Dorsolateral prefrontal cortex (tissue), 122 donors: ENCODE measurements at places on chromosomes 4 and X.

- DNase-seq = peak; percentile 16
These were observed 23.9 kb downstream of the HMX1 start for GRCh38 chr4:8847764-8848163.

GRCh38 chrX:39728852-39729598 is 368.7 kb downstream of the BCOR start:
- DNase-seq = no peak

- DNase-seq = no peak
These were observed 10.8 kb upstream of the RHOH start for GRCh38 chr4:40185830-40186664.

DNA sequence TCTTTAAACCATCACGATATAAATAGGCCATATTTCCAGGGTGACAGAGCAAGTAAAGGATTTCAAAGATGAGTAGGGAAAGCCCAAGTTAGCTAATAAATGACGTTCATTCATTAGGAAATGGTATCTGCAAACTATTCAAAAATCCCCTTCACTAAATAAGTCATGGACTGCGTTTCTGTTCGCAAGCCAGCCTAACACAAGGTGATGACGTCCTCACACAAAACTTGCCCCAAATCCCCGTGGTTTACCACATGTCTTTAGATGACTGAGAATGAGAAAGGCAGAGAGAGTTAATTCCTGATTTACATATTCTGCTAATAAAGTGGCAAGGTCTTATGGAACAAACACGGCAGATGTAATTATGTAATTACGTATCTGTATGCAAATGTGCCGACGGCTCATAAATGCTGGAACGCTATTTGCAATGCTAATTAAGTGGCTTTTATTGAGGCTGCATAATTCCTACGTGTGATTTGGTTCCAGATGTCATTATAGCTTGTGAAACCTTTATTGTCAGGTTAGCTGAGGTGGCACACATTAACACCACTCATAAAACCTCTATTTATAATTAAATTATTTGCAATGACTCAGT is 437.7 kb upstream of the FRG1 start:
- no peak for DNase-seq

DNA sequence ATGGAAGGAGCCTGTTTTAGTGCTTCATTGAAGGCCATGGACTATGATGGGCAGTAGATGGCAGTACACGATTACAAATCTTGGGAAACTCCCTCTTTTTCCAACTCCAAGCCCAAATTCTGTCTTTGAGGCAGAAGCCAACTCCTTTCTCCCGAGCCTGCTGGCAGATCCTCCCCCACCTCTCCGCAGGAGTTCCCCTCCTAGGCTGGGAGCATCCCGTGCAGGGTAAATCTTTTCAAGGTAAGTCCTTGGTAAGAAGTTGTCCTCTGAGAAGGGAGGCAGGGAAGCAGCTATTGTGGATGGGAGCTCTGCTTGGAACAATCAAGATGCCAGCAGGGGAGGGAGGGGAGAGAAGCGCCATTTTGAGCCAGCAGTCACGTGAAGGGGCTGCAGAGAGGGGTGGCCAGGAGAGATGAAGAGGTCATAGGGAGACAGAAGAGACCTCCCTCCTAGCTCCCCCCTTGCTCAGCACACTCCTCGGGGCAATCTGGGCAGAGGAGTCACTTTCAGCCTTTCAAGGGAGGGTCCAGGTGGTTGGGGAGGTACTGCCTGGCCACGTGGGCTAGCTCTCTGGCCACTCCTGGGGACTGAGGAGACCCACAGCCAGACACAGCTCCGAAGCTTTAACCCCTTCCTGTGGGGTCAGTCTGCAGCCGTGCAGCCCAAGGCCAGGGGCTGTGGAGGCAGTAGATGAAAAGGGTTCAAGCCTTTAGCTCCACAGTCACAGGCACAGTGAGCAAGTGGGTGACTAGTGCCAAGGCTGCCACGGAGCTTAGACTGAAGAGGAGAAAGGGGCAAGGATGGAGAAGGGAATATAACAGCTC is 9.6 kb downstream of the CC2D2A start:
- peak; percentile 47 for DNase-seq

GRCh38 chr4:39124885-39125599 is 57.3 kb upstream of the WDR19 start:
- no peak for DNase-seq

DNA sequence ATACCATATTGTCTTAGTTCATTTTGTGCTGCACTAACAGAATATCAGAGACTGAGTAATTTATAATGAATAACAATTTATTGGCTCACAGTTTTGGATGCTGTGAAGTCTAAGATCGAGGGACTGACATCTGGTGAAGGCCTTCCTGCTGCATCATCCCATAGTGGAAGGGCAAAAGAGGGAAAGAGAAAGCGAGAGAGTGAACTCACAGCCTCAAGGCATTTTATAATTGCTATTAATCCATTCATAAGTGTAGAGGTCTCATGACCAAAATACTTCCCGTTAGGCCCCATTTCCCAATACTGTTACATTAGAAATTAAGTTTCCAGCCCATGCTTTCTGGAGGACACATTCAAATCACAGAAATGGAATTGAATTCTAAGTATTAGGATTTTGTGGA is 554.4 kb downstream of the TRAM1L1 start:
- DNase-seq = no peak

DNA sequence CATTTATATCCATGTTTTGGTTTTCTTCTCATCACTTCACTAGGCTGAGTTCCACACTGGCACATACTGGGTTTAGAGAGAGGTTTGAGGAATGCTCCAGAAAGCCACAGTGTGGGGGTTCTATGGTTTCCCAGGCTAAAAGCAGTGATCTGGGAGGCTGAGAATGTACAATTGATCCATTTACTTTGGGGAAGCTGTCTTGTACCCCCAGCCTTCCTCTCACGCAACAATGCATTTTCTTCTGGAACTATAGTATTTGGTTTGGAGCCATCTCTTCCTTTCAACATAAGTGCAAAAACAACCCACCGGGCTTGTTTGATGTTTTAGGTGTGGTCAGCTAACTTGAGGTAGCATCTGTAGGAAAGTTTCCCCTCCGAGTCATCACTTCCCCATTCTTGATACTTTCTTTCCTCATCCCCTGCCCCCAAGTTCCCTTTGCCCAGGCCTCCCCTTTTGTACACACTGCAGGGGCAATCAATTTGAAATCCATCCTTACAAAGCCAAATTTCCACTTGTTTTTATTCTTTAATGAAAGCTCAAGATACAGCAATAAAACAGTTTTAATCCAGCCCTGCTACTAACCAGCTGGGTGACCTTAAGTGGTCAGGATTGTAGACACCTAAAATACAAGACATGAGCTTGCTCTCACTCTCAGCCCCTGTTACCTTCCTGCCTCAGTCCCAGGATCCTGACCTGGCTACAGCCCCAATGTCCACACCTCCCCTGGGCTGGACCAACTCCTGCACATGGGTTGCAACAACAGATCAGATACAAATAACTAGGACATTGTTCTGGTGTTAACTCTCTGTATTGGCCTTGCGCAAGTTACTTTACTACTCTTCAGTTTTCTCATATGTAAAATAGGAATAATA is 109.2 kb downstream of the FHDC1 start:
- DNase-seq = no peak
